ELR (cell line): ENCODE measurements at places on chromosomes 1 and 21.
A peak's percentile ranks its signal among the peaks of the same experiment; 100 is the strongest.

DNA sequence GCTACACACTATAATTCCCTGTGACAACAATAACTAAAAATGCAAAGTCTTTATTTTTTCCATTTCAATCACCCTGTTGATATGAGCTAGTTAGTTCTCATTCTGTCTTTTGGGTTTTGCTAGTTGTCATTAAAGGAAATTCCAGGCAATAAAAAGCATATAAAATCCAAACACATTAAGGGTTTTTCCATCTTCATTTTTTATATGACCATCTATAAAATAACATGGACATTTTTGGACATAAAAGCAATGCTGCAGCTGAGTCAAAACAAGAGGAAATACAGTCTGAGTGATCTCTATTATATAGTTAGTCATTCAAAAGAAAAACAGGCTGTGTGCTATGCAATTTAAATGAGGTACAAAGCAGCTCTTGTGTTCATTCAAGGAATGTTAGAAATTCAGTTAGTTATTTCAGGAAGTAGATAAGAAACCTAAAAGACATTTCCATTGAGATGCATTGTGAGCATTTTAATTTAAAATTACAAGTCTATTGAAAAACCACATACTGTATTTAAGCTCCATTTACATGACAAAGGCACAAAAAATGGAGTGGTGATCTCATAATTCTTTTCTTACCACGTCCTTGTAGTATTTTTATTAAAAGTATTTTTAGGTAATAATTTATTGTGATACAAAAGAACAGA, 67.3 kb upstream of the BCL10 start:
- DNase-seq, result peak; percentile 86

DNA sequence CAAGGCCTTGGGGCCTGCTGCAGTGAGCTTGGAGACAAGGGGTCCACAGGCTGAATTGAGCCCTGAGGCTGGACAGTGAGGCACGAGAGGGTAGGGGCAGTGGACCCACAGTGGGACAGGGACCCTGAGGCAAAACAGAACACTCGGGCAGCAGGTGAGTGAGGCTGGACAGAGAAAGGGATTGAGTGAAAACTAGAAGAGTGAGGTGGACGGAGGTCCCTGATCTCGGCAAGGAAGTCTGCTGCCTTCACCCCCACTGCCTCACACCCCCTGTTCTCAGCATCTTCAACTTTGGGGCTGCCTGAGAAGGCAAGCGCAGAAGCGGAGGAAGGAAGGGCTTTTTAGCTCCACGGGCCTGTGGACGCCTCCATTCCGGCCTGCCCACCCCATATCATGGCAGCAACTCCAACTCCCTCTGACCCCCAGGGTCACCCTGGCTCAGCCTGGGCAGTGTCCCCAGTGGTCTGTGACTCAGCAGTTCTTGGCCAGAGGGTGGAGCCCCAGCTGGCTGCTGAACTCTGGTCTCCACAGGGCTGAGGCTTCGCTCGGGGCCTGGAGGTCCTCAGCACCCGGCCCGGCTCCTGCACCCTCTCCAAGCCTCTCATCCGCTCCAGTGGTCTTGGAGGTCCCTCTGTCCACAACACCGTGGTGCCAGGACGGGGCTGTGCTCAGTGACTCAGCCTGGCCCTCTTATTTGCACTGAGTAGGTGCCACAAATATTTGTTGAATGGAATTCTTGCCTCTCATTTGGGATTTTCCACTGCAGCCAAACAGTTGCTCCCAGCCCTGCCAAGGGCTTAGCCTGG, 60.0 kb upstream of the EPS8L3 start:
- DNase-seq, result peak; percentile 59

GRCh38 chr1:106498238-106498637, 558.2 kb upstream of the PRMT6 start:
- peak; percentile 43 for DNase-seq

DNA sequence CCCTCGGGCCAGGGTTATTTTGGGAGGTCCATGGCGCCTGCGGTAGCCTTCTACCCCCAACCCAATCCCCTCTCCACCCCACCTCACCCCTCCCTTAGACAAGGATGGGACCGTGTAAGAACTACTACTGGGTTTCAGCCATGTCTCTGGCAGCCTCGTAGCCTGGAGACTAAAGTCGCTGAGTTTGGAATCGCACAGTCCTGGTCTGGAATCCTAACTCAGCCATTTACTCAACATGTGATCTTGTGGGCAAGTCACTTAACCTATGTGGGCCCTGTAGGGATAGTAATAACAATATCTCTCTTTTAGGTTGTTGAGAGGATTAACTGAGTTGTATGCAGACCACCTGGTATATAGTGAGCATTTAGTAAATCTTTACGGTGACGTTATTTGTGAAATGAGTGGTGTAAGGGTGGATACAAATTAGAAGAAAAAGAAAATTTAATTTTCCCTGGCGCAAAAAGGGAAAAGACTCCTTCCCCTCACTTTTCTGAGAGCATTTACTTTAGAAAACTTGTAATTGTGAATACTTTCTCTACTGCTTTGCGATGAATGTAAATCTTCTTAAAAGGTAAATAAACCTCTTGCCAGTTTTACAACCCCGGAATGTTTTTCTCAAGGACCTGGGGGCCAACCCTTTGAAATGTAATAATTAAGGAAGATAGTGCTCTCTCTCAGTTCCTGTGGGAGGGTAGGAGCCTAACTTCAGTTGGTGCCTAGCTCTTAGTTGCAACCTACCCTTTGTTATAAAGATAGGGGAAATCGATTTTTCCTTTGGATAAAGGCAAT, 615 bp upstream of the MRPS15 start:
- DNase-seq, result no peak

- peak; percentile 28 for DNase-seq
Observed at GRCh38 chr1:156165083-156165482, 11.7 kb downstream of the SEMA4A start.

DNA sequence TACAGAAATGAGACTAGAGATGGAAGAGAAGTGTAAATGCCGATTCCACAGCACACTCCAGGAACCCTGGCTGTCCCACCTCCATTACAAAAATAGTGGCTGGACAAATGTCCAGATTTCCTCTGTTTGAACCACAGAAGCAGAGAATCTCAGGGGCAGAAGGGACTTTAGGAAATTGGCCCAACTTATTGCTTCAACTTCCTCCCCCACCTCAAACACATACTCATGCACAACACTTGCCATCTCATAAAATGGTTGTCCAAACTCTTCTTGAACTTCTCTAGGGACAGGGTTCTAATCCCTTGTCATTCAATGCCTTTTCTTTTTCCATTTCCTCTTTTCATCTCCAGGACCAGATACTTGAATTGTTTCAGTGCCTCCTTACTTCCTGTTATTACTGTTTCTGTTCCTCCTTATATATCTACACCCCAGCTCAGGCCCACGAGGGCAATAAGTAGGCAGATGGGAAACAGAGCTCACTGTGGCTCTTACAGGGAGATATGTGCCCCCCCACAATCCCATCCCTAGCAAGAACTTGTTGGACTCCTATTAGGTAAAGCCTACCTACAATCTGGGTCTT, 8.5 kb upstream of the B4GALT3 start:
- DNase-seq, result no peak

DNA sequence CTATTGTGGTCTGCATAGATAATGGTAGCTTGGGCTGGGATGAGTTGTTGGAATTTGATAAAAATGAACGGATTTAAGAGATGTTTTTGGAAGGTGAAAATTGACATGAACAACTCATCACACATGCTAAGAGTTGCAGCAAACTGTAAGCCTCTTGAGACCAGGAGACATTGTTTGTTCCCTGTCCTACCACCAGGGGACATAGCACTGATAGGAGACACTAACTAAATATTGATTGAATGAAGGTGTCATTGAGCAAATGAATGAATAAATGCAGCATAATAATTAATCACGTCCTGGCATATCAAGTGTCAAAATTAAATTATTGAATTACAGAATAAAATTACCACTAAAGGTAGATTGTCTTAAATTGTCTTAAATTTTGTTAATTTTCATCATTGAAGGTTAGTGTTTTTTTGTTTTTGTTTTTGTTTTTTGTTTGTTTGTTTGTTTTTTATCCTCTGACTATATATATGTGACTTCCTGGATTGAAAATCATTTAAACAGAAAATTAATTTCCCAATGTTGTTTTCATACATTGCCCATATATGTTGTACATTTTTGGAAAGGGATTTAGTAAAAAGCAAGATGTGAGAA, 285.3 kb upstream of the C1orf105 start:
- peak; percentile 37 for DNase-seq

DNA sequence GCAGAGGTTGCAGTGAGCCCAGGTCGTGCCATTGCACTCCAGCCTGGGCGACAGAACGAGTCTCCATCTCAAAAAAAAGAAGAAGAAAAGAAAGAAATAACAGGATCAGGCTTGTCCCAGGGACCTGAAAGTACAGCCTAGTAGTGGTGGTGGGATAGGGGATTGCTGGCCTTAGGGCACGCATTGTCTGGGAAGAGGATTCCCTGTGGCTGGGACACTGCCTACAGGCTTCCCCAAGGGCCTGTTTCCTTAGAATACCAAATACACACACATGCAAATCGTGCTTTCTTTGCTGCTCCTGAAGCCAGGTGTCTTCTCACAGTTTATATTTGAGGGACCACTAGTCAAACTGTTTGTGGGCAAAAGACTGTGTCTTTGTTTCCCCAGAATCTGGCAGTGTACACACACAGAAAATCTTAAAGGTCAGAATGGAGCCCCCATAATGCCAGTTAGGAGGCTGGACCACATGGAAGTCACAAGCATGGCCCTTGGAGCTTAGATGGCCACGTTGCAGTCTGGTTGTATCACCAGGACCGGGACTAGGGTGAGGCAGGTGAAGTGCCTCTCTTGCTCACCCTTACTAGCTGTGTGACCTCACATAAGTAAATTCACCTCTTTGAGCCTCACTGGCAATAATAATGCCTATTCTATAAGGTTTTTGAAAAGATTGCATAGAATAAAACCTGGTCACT, 12.7 kb upstream of the ASAP3 start:
- DNase-seq, result no peak

DNA sequence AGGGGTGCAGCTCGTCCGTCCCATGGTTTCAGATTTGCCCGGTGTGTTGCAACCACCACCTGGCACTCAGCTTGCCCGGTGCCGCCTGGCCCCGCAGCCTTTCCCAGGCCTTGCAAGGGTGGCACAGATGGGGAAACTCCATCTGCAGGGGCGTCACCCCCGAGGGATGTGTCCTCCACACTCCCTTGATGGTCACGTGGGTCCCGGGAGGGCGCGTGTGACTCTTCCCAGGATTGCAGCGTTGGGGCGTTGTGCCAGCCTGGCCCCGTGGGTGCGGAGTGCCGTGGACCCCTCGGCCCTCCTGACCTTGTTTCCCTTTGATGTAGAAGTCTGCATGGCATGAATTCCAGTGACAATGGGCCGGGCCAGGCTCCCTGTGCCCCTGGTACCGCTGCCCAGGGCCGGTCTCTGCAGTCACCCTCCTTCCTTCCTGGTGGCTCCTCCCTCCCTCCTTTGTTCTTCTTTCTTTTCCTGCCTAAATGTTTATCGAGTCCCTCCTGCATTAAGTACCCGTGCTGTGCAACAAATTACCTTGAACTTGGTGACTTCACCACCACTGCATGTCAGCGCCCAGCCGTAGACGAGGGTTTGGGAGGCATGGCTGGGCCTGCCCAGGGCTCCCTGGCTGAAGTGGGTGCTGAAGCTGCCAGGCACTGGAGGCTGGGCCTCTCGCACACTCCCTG, 22.9 kb downstream of the RRP1 start:
- DNase-seq, result no peak

GRCh38 chr1:153733970-153734369, 6.1 kb downstream of the INTS3 start:
- DNase-seq, result no peak

DNA sequence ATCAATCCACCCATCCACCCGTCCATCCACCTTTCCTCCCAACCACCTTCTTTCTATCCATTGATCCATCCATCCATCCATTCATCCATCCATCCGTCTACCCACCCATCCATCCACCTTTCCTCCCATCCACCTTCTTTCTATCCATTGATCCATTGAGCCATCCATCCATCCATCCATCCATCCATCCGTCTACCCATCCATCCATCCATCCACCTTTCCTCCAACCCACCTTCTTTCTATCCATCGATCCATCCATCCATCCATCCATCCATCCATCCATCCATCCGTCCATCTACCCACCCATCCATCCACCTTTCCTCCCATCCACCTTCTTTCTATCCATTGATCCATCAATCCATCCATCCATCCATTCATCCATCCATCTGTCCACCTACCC, 5.1 kb upstream of the EDN2 start:
- DNase-seq, result no peak

DNA sequence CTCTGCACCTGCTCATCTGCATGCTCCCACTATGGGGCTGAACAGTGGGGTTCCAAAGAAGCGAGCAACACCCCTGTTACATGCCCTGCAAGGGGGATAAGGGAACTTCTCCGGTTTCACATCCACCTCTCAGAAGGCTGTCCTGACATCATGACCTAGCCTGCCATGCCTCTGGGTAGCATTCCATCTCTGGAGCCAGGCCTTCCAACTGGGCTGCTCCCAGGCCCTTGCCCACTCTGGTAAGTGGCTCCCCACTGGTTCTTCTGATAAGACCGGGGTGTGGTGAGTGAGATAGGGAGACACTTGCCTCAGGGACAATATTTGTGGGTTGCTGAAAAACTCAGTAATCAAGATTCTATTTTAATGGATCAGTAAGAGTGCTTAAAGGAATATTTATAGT, 57.8 kb downstream of the KCNJ15 start:
- DNase-seq, result no peak
